ENCODE measurements at places on chromosomes 1 and 21.

GRCh38 chr1:205633421-205633976 lies 1.7 kb upstream of the ELK4 start:
- DNase-seq: no peak

DNA sequence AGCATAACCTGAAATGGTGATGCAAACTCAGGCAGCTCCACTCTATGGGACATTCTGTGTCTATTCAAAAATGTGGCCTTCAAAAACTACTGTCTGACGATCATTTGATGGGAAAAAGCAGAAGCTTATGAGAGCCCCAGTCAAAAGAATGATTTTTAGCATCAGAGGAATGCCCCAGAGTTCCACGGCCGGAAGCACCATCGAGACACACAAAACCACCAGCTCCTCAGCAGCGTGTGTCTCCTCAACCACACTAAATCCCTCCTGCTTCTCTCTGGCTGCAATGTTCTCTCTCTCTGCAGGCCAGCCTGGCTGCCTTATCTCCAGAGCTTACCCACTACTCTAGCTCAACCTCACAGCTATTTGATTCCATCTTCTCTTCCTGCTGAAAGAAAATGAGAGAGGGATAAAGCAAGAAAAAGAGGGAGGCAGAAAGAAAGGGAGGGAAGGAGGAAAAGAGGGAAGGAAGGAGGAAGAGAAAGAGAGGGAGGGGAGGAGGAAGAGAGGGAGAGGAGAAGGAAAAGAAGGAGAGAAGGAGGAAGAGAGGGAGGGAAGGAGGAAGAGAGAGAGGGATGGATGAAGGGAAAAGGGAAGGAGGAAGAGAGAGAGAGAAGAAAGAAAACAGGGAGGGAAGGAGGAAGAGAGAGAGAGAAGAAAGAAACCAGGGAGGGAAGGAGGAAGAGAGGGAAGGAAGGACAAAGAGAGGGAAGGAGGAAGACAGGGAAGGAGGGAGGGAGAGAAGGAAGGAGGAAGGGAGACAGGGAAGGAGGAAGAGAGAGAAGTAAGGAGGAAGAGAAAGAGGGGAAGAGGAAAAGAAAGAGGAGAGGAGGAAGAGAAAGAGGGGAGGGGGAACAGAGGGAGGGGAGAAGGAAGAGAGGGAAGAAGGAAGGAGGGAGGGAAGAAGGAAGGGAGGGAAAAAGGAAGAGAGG lies 33.5 kb upstream of the LAPTM5 start:
- DNase-seq: no peak

- no peak for DNase-seq
Observed at GRCh38 chr1:59396387-59396786, 99.5 kb downstream of the FGGY start.

GRCh38 chr21:31265366-31266013 lies 78.6 kb downstream of the TIAM1 start:
- no peak for DNase-seq

DNA sequence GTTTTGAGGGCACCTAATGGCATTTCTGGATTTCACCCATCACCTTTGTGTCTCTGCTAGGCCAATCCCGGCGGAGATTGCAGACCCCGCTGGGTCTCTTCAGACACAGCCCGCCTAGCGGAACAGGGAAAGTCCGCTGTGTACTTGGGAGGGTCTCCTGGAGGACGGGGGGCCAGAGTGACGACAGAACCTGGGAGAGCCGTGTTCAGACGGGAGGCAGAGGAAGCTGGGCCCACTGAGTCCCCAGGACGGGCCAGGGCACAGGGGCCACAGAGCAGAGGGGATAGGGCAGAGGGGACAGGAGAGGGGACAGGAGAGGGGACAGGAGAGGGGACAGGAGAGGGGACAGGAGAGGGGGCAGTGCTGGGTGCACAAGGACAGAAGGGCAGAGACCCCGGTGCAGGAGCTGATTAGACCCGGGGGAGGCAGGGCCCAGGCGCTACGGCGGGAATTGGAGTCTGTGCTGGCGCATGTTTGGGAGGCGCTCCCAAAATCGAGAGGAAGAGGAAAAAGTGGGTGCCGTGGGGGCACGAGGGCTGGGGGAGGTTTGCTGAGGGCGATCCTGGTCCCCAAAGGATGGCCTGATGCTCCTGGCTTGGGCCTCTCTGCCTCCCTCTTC lies 12.7 kb downstream of the TRPM2 start:
- no peak for DNase-seq

GRCh38 chr1:9760824-9761223 lies 62.9 kb downstream of the CLSTN1 start:
- DNase-seq: peak; percentile 75

DNA sequence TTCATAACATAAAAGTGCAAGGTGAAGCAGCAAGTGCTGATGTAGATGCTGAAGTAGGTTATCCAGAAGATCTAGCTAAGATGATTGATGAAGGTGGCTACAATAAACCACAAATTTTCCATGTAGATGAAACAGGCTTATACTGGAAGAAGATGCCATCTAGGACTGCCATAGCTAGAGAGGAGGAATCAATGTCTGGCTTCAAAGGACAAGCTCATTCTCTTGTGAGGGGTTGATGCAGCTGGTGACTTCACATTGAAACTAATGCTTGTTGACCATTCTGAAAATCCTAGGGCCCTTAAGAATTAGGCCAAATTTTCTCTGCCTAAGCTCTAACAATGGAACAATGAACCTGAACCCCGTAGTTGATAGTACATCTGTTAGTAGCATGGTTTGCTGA lies 34.0 kb downstream of the FLVCR1 start:
- no peak for DNase-seq

Data from NT2/D1 (cell line).